NCI-H1436 treated with DMSO at 0.1 percent for 48 hours (cell line): ENCODE measurements at places on chromosomes 11 and 22.

DNA sequence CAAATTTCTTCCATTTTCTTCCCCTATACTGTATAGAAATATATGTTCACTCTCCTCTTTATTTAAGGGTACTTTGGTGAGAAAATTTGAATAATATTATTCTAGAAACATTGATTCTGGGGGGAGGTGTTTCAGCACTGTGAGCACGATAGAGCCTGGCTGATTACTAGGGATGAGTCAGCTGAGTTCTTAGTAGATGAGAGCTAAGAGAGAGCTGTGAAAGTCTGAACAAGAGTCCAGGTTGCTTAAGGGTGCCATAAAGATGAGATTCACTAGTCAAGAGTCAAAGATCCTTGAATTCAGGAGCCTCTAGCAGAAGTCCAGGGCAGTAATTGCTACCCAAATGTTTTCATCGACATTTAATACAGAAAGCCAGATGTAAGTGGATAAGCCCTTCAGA is 756.6 kb upstream of the API5 start:
- no peak for DNase-seq

GRCh38 chr22:23137905-23138561 is 3.8 kb downstream of the RSPH14 start:
- DNase-seq, result no peak

DNA sequence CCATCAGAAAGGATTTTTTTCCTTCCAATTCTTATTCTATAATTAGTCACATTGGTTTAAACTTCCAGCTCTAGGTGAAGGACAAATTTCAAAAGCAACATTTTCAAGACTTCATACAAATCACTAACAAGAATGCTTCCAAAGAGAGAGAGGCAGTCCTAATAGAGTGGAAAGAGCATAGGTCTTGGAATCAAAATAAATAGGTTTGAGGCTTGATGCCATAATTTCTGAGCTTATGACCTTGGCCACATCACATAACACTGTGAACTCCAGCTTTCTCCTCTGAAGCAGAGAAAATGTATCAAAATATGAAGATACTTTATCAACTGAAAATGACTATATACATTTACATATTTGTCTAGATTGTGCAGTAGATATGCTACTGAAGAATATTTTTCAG is 246.8 kb downstream of the GRM5 start:
- no peak for DNase-seq

GRCh38 chr11:15968461-15969130 is 387.8 kb downstream of the SOX6 start:
- DNase-seq, result no peak

GRCh38 chr11:80603472-80603871 is 1162.6 kb upstream of the TENM4 start:
- DNase-seq, result no peak

DNA sequence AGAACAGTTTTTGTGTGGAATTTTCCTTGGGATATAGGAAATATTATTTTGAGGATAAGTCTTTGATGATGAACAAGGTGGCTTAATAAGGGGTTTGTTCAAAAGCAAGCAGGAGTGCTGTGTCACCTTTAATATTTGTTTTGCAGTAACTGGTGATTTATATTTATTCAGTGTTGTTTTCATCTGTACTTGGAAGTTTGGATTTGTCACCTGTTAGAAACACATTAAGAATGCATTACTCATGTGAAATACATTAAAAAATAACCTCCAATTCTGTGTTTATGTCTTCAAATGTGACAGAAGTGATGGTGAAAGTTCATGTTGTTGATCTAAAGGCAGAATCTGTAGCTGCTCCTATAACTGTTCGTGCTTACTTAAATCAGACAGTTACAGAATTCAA is 70.5 kb downstream of the DKK3 start:
- no peak for DNase-seq

DNA sequence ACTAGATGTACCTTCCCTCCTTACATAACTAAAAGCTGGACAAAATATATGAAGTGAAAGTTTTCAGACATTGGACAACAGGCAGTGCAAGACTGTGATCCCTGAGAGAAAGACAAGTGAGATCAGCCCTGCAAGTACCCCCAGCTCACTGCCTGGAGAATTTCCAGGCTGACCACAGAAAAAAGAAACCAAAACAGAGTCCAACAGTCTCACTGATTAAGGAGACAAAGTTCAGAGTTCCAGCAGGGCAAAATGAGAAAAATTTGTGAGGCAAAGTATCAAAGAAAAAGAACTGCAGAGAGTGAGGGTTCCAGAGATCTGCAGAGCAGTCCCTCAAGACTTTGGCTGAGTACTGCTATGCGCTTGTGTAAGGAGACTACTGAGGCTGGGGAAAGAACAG is 47.3 kb upstream of the TMEM45B start:
- DNase-seq, result no peak

DNA sequence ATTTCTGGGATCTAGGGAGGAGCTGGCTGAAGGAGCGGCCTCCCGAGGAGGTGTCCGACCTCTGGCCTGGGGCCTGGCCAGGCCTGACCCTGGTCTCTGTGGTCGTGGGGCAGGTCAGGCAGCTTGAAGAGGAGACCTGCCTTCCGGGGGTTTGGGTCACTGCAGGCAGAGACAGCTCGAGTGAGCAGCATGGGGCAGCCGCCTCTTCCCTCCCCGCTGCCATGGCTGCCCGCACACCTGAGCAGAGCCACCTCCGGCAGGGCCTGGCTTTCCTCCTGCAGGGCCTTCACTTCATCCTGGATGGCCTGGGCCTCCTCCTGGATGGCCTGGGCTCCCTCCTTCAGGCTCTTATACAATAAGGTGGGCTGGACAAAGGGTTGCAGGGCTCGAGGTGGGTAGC is 8.0 kb upstream of the NAALADL1 start:
- no peak for DNase-seq

- DNase-seq, result no peak
Measured at GRCh38 chr11:68164437-68164836, 43.2 kb upstream of the CHKA start.

DNA sequence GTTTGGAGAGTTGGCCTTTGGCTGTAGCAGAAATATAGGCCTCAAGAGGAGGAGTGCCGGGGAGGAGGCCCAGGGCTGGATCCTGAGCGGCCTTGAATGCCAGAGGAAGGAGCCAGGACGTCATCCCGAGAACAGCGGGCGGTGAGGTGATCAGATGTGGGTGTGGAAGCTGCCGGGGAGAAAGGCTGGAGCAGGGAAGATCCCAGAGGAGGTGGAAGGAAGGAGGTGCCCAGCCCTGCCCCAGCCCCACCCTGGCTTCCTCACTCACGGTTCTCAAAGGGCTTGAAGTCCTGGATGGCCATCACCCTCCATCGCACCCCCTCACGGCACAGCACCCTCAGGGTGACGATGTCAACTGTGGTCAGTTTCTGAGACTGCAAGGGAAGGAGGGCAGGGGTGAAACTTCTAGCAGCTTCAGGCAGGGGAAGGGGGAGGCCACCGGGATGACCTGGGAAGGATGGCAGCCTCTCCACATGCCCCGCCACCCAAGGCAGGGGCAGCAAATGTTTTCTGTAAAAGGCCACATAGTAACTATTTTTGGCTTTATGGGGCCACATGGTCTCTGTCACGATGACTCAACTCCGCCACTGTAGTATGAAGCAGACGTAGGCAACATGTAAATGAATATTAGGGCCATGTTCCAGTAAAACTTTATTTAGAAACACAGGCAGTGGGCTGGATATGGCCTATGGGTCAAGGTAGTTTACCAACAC is 10.7 kb downstream of the IL2RB start:
- DNase-seq, result no peak

DNA sequence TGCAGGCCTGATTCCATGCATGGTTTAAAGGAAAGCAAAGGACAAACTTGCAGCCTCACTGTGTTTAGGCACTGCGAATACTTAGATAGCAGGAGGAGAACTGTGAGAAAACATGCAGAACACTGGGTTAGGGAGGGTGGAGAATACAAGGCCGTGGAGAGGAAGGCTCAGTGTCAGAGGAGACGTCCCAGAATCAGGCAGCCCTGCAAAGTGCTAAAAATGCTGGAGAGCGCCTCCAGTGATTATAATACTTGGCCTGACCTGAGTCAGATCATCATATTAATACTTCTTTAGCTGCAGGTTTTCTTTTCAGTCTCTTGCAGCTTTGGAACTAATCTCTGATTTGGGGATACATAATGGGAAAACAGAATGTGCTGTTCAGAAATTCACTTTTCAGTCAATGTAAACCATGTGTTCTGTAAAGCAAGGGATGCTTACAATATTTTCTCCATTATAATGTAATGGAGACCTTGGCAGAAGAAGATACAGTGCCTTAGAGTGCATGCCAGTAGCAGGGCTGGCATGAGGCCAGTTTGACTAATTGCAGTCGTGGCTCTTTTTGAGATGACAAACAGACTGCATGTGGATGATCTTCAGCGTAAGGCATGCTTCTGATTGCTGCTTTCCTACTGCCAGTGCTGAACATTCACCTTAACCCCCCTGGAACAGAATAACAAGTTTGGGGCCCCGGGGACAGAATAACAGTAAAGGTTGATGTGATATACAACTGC is 16.8 kb downstream of the EXT2 start:
- DNase-seq, result no peak

DNA sequence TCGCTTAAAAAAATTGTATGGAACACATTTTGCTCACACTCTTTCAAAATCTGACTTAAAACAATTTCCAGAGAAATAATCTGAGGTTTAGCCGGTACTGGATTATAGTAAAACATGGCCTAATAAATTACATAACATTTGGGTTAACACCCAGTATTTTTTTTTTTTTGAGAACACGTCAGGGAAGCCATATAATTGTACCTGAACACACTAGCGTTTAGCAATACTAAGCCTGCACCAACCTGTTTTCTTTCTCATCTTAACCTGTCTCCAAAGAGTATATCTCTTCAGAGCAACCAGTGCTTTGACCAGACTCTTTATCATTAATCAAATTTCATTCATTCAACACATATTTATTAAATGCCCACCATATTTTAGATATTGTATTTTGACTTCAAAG is 2.0 kb upstream of the POGLUT3 start:
- no peak for DNase-seq

- no peak for DNase-seq
Measured at GRCh38 chr22:28983788-28984441, 77.7 kb downstream of the C22orf31 start.

GRCh38 chr11:79439886-79440570 is 802 bp downstream of the TENM4 start:
- DNase-seq, result no peak

DNA sequence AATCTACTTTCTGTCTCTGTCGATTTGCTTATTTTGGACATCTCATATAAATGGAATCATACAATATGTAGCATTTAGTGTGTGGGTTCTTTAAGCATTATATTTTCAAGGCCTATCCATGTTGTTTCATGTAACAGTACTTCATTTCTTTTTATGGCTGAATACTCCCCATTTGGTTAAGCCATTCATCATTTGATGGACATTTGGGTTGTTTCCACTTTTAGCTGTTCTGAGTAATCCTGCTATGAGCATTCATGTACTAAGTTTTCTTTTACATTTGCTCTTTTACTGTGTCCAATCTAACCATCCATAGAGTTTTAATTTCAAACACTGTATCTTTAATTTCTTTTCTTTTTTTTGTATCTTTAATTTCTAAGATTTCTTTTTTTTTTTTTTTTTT is 55.6 kb upstream of the SPTBN2 start:
- no peak for DNase-seq

GRCh38 chr22:41752011-41752970 is 48.2 kb upstream of the CCDC134 start:
- no peak for DNase-seq

- no peak for DNase-seq
Measured at GRCh38 chr11:125170001-125170509, 5.5 kb downstream of the PKNOX2 start.

DNA sequence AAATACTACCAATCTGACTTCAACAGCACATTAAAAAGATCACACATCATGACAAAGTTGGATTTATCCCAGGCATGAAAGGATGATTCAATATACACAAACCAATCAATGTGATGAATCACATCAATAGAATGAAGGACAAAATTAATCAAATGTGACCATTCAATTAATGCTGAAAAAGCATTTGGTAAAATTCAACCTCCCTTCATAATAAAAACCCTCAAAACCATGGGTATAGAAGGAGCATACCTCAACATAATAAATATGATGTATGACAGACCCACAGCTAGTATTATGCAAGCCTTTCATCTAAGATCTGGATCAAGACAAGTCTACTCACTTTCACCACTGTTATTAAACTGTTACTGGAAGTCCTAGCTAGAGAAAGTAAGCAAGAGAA is 921.7 kb upstream of the RAG2 start:
- no peak for DNase-seq

DNA sequence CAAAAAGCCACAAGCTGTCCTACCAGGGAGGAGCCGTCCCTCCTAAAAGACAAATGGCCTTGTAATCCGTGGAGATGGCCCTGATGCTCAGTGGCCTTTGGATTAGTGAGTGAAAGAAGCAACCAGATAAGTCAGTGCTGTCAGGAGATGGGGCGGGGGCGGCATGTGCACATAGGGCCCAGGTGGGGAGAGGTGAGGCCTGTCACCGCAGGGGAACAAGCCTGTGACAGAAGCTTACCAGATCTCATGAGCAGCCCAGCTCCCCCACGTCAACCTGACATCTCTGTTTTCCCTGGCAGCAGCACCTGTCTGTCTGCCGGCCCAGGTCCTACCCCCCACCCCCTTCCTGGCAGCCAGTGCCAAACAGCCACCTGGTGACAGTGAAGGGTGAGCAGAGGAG is 162.6 kb downstream of the BUD13 start:
- DNase-seq, result no peak

- no peak for DNase-seq
Measured at GRCh38 chr11:7451520-7451919, 33.8 kb upstream of the OLFML1 start.

DNA sequence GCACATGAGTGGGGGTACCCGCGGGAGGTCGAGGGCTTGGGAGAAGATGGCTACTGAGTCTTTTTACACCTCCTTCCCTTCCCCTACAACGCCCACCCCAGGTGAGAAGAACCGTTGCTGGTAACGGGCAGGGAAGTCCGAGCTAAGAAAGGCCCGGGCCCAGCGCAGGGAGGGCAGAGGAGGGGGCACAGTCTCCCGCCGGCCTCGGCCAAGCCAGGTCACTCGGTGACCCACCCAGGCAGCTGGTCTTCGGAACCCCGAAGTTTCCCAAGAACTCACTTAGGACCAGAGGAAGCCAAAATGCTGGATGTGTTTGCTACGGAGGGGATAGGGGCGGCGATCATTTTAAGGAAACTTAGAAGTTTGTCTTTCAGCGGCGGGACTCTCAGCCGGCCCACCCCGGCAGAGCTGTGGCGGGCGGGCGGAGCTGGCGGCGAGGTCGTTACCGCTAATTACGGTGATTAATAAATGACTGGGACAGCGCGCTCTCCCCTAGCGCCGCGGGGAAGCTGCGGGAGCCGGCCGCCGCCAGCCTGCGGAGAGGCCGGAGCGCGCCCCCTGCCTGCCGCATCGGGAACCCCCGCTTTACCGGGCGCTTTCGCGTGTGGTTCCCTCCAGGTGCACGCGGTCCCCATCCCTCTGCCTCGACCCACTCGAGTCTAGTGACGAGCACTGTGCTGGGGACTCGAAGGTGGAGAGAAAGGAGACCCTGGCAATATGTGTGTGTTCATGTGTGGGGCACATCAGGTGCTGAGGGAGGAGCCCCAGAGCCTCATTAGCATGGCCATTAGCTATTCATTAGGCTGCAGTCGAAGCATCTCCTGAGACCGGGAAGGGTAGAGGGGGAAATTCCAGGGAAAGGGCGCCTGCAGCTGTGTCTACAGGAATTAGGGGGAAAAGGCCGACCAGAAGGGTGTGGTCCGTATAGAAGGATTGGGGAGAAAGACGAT is 945 bp downstream of the ROBO3 start:
- no peak for DNase-seq
